Upper lobe of right lung (tissue), 1 donor: ENCODE measurements at places on chromosomes 7 and 10. TPM values are rescaled to one million over a fixed set of nuclear protein-coding genes. Genes with fewer than 3 reads are reported as not detected.

- H3K27ac ChIP-seq, result no peak overlapping the region
- no peaks in the 10 kb centered on the region for H3K27me3 ChIP-seq
- H3K4me3 ChIP-seq, result no peak overlapping the region
- no peaks in the 10 kb centered on the region for H3K36me3 ChIP-seq
- H3K4me1 ChIP-seq, result no peaks in the 10 kb centered on the region
Observed at GRCh38 chr10:112338957-112339356, 35.0 kb upstream of the ACSL5 start.

GRCh38 chr10:106931853-106932249, 232.7 kb downstream of the SORCS1 start:
- no peaks in the 10 kb centered on the region for H3K36me3 ChIP-seq
- no peak overlapping the region for H3K27ac ChIP-seq

DNA sequence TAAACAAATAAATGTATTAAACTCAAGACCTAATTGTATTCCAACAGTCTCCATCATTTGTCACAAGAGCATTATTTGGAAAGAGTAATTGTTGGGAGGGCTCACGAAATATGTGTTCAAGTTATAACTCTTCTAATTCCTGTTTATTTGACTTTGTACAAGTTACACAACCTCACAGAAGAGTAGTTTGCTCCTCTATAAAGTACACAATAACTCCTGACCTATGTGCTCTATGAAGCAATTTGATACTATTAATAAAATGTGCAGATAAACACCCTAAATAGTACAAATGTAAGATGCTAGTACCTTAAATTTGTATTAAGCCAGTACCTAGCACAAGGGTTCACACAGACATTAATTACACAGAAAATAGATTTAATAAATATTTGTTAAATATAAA, 285.8 kb downstream of the LRRTM3 start:
- no peaks in the 10 kb centered on the region for H3K36me3 ChIP-seq
- no peaks in the 10 kb centered on the region for H3K4me1 ChIP-seq
- no peak overlapping the region for H3K4me3 ChIP-seq
- no peak for DNase-seq
- H3K27me3 ChIP-seq, result no peaks in the 10 kb centered on the region

CDNF gene
- total RNA-seq, result 0.61 TPM

- no peaks in the 10 kb centered on the region for H3K4me1 ChIP-seq
- no peaks in the 10 kb centered on the region for H3K27me3 ChIP-seq
- H3K27ac ChIP-seq, result no peak overlapping the region
Observed at GRCh38 chr10:125201108-125201524, 40.8 kb upstream of the CTBP2 start.

C7orf57 gene
- not detected for total RNA-seq

DNA sequence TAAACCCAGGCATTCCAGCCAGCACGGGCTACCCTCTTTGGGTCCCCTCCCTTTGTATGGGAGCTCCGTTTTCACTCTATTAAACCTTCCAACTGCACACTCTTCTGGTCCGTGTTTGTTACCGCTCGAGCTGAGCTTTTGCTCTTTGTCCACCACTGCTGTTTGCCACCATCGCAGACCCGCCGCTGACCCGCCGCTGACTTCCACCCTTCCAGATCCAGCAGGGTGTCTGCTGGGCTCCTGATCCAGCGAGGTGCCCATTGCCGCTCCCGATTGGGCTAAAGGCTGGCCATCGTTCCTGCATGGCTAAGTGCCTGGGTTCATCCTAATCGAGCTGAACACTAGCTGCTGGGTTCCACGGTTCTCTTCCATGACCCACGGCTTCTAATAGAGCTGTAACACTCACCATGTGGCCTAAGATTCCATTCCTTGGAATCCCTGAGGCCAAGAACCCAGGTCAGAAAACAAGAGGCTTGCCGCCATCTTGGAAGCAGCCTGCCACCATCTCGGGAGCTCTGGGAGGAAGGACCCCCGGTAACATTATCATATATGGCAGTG, 14.5 kb downstream of the ZNF277 start:
- no peak overlapping the region for H3K27ac ChIP-seq
- no peaks in the 10 kb centered on the region for H3K36me3 ChIP-seq
- no peak for DNase-seq
- no peaks in the 10 kb centered on the region for H3K4me1 ChIP-seq
- no peak overlapping the region for H3K4me3 ChIP-seq
